ENCODE measurements at places on chromosomes 3 and 15.

- DNase-seq, result no peak
- no peak overlapping the region for H3K27ac ChIP-seq
- H3K27me3 ChIP-seq, result no peaks in the 10 kb centered on the region
- H3K4me3 ChIP-seq, result no peak overlapping the region
These were observed 63.1 kb downstream of the POLQ start for GRCh38 chr3:121482660-121483059.

DNA sequence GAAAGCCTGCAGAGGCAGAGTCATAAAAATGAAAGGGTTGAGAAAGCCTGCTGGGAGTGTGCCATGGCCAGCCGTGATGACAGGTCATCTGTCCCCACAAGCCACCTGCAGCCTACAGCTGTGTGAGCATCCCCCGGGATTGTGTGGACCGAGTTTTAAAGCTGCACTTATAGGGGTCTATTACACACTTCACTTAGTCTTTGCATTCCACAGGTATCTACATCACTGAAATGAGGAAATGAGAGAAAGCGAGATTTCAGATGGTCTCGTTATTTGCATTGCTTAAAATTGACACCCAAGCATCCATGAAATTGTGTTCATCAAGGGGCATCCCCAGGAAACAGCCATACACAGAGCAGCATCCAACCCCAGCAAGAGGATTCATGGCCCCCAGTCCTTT, 137.6 kb upstream of the TRIM42 start:
- no peak overlapping the region for H3K4me3 ChIP-seq
- H3K36me3 ChIP-seq, result no peaks in the 10 kb centered on the region
- no peaks in the 10 kb centered on the region for H3K4me1 ChIP-seq
- no peak for DNase-seq
- H3K27me3 ChIP-seq, result no peaks in the 10 kb centered on the region
- H3K27ac ChIP-seq, result no peak overlapping the region

DNA sequence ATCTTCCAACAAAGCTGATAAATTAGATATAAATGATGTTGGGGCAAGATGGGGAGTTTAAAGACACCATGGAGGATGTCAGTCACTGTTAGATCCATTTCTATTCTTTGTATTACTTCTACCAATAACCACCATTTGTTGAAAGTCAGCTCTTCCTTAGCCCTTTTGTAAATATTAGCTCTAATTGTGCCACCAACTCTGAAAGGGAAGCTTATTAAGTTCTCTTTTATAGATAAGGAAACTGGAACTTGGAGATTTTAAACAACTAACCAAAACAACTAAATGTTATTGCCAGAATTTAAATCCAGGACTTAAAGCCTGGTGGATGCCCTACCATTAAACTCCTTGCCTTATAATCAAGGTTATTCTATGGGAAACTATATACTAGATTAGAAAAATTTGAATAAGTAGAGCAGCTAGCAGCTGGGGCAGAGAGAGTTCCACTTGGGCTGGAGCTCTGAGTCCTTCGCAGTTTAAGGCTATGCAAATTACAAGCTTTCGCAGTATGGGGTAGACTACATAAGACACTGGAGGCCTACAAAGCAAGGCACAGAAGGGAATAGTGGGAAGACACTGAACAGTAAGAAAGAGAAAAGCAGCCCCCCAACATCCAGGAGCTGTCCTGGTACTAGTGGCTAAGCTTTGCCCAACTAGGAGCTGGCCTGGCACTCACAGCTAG, 52.6 kb downstream of the TM4SF18 start:
- DNase-seq, result no peak
- no peaks in the 10 kb centered on the region for H3K36me3 ChIP-seq
- no peaks in the 10 kb centered on the region for H3K4me1 ChIP-seq
- no peak overlapping the region for H3K4me3 ChIP-seq

DNA sequence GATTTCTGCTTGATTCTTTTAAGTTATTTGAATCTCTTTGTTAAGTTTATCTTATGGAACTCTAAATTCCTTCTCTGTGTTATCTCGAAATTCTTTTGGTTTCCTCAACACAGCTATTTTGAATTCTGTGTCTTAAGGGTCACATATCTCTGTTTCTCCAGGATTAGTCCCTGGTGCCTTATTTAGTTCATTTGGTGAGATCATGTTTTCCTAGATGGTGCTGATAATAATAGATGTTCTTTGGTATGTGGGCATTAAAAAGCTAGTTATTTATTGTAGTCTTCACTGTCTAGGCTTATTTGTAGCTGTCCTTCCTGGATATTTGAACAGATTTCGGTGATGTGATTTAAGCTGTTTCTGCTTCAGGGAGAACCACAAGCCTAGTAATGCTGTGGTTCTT, 615.6 kb upstream of the NECTIN3 start:
- H3K27ac ChIP-seq, result no peak overlapping the region
- DNase-seq, result no peak
- peaks cover 31% of the 10 kb centered on the region for H3K36me3 ChIP-seq
- no peaks in the 10 kb centered on the region for H3K4me1 ChIP-seq
- no peaks in the 10 kb centered on the region for H3K27me3 ChIP-seq

- no peak overlapping the region for H3K27ac ChIP-seq
- no peak overlapping the region for H3K4me3 ChIP-seq
- DNase-seq, result no peak
- H3K4me1 ChIP-seq, result no peaks in the 10 kb centered on the region
- H3K27me3 ChIP-seq, result no peaks in the 10 kb centered on the region
These were observed 130.8 kb upstream of the PRR20G start for GRCh38 chr3:127418560-127419147.

- peaks cover 3% of the 10 kb centered on the region for H3K36me3 ChIP-seq
- no peaks in the 10 kb centered on the region for H3K4me1 ChIP-seq
- H3K4me3 ChIP-seq, result no peak overlapping the region
- no peak overlapping the region for H3K27ac ChIP-seq
These were observed 20.9 kb downstream of the ASB7 start for GRCh38 chr15:100623301-100623700.

DNA sequence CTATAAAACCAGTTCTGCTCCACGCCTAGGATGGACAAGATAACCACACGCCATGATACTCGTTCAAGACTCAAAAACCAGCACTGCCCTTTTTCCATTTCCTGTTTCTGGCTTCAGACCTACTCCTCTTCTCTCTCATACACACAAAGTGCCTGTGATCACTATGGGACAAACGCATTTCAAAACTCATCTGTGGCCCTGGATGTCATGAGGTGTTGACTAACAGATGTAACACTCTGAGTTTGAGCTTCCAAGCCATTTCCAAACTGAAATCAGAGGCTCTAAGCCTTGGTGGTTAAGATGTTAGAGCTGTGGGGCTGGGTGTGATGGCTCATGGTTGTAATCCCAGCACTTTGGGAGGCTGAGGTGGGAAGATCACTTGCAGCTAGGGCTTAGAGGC, 55.7 kb upstream of the LMOD3 start:
- no peak overlapping the region for H3K4me3 ChIP-seq
- no peak for DNase-seq
- peaks cover 8% of the 10 kb centered on the region for H3K36me3 ChIP-seq
- peaks cover 3% of the 10 kb centered on the region for H3K4me1 ChIP-seq
- H3K27me3 ChIP-seq, result no peaks in the 10 kb centered on the region

DNA sequence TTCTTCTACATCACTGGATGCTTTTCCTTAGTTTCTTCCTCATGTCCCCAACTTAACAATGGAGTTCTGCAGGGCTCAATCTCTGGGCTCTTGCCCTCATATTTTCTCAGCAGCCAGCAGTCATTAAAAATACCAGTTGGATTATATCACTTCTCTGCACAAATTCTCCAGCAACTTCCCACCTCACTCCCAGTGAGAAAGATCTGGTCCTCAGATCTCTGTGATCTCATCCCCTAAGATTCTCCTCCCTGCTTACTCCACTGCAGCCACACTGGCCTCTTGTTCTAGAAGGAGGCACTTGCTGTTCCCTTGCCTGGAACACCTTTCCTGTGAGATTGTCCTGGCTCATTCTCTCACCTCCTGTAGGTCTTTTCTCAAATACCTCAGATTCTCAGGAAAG, 6.1 kb downstream of the ERICH6 start:
- no peaks in the 10 kb centered on the region for H3K4me1 ChIP-seq
- H3K27me3 ChIP-seq, result no peaks in the 10 kb centered on the region
- H3K4me3 ChIP-seq, result no peak overlapping the region
- peaks cover 8% of the 10 kb centered on the region for H3K36me3 ChIP-seq

- H3K27ac ChIP-seq, result no peak overlapping the region
- no peaks in the 10 kb centered on the region for H3K36me3 ChIP-seq
- H3K4me3 ChIP-seq, result no peak overlapping the region
- no peak for DNase-seq
- H3K27me3 ChIP-seq, result no peaks in the 10 kb centered on the region
These were observed 424.9 kb upstream of the ZNF385D start for GRCh38 chr3:22175947-22176346.

- H3K4me1 ChIP-seq, result no peaks in the 10 kb centered on the region
- 0 out of 3 replicates have a peak, but pooled peaks cover 6% of the 10 kb centered on the region for H3K36me3 ChIP-seq
- H3K27ac ChIP-seq, result no peak overlapping the region
- H3K4me3 ChIP-seq, result no peak overlapping the region
These were observed 974.4 kb upstream of the ALCAM start for GRCh38 chr3:104392327-104392726.

DNA sequence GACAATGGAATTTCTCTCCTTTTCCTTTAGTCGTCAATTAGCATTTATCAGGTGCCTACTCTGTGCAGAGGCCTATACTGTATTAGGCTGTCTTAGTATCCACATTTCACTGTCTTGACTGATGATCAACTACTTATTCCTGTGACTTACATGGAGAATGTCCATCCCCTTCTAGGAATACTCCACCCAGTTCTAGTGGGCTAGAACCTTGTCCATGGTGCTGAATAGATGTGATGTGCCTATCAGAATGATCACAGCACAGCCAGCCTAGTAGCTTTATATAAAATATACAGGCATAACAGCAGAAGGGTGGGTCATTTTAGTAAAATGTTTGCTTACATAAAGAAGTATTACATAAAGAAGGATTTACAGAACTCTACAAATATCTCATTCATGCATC, 621.4 kb downstream of the PDCD6IP start:
- DNase-seq, result peak; percentile 28
- H3K27me3 ChIP-seq, result no peaks in the 10 kb centered on the region
- H3K4me1 ChIP-seq, result no peaks in the 10 kb centered on the region
- H3K4me3 ChIP-seq, result no peak overlapping the region
- no peak overlapping the region for H3K27ac ChIP-seq

DNA sequence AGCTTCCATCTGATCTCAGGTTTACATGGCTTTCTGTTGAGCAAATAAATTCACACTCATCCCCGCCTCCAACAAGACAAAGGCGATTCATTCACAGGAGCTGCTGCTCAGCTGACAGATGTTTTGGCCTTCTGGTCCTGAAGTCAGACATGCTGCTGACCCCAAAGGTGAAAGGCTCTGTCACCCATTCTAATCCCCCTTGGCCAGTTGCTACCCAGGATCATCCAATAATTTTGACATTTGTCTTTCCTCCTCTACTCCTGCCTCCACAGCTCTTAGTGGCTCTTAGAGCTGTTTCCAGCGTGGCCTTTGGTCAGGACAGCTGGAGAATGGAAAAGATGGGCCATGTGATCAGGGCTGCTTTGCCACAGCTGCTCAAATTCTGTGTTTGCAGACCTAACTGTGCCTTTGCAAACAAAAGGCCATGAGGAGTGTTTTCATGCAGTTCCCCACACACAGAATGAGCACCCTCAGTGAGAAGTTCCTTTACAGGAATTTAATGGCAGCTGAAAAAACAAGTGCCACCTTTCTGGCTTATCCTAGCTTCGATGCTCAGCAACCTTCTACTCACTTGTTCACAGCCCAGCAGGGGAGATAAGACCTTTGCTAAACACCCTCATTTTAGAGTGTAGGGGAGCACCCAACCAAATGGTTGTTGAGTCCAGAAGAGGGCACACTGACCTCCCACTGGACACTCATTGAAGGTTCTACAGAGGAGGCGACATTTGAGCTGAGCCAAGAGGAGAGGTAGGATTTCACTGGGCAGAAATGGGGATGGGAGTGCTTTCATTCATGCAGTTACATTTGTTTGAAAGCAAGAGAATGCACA, 39.0 kb downstream of the CYP19A1 start:
- no peaks in the 10 kb centered on the region for H3K27me3 ChIP-seq
- no peaks in the 10 kb centered on the region for H3K36me3 ChIP-seq
- no peak for DNase-seq
- H3K27ac ChIP-seq, result no peak overlapping the region
- H3K4me1 ChIP-seq, result no peaks in the 10 kb centered on the region

- DNase-seq, result no peak
- H3K36me3 ChIP-seq, result no peaks in the 10 kb centered on the region
- no peaks in the 10 kb centered on the region for H3K27me3 ChIP-seq
- H3K4me3 ChIP-seq, result no peak overlapping the region
These were observed 118.4 kb upstream of the ROBO1 start for GRCh38 chr3:79886204-79886603.

DNA sequence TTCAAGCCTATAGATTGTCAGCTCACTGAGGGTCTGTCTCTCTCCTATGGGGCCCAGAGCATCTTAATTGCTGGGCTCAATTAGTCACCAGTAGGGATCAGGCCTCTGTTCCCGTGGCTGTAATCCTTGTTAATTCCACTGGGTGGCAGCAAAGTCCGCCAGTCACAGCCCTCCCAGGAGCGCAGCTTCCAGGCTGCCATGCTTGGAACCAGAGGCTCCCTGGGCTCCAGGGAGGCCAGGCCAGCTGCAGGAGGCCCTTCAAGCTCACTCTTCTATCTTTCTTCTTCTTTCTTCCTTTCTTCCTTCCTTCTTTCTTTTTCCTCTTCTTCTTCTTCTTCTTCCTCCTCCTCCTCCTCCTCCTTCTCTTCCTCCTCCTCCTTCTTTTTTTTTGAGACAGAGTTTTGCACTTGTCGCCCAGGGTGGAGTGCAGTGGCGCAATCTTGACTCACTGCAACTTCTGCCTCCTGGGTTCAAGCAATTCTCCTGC, 14.4 kb downstream of the RNU5B-1 start:
- no peaks in the 10 kb centered on the region for H3K4me1 ChIP-seq
- no peak overlapping the region for H3K4me3 ChIP-seq
- no peaks in the 10 kb centered on the region for H3K36me3 ChIP-seq
- DNase-seq, result peak; percentile 88
- no peak overlapping the region for H3K27ac ChIP-seq
- no peaks in the 10 kb centered on the region for H3K27me3 ChIP-seq

GRCh38 chr15:92102395-92102755, 248.9 kb downstream of the SLCO3A1 start:
- H3K4me3 ChIP-seq, result no peak overlapping the region
- no peak overlapping the region for H3K27ac ChIP-seq
- H3K27me3 ChIP-seq, result no peaks in the 10 kb centered on the region
- H3K36me3 ChIP-seq, result peaks cover 10% of the 10 kb centered on the region
- DNase-seq, result no peak

DNA sequence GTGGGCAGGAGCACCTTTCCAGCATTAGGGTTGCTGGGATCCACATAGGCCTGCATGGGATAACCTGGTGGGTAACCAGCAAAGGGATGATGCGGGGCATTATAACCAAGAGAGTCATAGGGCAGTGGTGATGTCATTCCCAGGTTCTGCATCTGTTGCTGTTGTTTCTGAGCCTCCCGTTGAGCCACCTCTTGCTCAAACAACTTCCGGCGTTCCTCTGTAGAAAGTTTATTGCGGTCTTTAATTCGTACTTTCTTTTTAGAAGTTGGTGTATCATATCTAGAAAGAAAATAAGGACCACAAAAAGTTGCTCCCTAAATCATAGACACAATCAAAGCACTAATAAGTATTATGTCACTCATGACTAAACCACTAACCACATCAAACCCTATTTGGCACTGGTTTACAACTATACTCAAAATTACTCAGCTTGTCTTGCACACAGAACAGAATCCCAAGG, 77.8 kb downstream of the NBEAL2 start:
- H3K27ac ChIP-seq, result no peak overlapping the region
- H3K4me1 ChIP-seq, result no peaks in the 10 kb centered on the region
- peaks cover 50% of the 10 kb centered on the region for H3K36me3 ChIP-seq
- no peaks in the 10 kb centered on the region for H3K27me3 ChIP-seq
